CD4-positive, alpha-beta T cell treated with Interleukin-1 beta for 1 hour (primary cell): ENCODE measurements at places on chromosomes 12 and 14.

GRCh38 chr12:109291521-109292341 lies 17.4 kb downstream of the FOXN4 start:
- no peak for DNase-seq

GRCh38 chr12:105358789-105359188 lies 28.3 kb downstream of the C12orf75 start:
- DNase-seq = peak; percentile 7

DNA sequence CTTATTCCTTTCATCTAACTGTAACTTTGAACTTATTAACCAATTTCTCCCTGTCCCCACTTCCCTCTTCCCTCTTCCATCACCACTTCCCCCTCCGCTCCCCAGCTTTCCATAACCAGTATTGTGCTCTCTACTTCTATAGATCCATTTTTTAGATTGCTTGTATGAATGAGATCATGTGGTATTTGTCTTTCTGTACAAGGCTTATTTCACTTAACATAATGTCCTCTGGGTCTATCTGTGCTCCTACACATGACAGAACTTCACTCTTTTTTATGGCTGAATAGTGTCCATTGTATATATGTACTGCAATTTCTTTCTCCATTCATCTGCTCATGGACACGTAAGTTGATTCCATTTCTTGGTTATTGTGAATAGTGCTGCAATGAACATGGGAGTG lies 14.4 kb downstream of the ERP27 start:
- no peak for DNase-seq

DNA sequence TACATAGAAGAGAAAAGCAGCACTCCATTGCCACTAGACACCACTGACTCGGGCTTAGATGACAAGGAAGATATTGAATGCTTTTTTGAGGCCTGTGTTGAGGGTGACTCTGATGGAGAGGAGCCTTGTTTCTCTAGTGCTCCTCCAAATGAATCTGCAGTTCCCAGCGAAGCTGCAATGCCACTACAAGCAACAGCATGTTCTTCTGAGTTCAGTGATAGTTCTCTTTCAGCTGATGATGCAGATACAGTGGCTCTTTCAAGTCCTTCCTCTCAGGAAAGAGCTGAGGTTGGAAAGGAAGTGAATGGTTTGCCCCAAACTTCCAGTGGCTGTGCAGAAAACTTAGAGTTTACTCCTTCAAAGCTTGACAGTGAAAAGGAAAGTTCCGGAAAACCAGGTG lies 114.5 kb upstream of the NPAS3 start:
- no peak for DNase-seq

GRCh38 chr14:67151082-67151666 lies 38.1 kb upstream of the GARIN2 start:
- no peak for DNase-seq
